Epithelial cell of proximal tubule (primary cell): ENCODE measurements at places on chromosomes 3 and 15. TPM values are rescaled to one million over a fixed set of nuclear protein-coding genes. Genes with fewer than 3 reads are reported as not detected.
A peak's percentile ranks its signal among the peaks of the same experiment; 100 is the strongest.

- DNase-seq = no peak
Observed at GRCh38 chr15:65211482-65211982, 259 bp upstream of the CILP start.

GRCh38 chr3:188712248-188712924, 459.4 kb upstream of the TPRG1 start:
- DNase-seq = no peak

DNA sequence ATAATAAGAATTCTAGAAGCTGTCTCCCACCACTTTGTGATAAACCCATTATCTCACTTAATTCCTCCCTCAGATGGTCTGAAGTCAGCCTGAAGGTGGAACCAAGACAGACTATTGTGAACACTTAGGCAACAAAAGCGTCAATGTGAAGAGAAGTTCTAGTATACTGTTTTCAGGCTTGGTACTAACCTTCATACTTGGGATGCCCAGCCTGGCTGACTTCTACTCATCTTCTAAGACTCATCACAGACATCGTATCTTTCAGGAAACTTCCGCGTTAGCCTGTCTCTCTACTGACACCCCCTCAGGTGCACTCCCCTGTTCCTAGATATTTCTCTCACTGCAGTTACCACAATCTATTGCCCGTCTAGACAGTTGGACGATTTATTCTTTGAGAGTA, 201.2 kb downstream of the SATB1 start:
- DNase-seq = no peak

DNA sequence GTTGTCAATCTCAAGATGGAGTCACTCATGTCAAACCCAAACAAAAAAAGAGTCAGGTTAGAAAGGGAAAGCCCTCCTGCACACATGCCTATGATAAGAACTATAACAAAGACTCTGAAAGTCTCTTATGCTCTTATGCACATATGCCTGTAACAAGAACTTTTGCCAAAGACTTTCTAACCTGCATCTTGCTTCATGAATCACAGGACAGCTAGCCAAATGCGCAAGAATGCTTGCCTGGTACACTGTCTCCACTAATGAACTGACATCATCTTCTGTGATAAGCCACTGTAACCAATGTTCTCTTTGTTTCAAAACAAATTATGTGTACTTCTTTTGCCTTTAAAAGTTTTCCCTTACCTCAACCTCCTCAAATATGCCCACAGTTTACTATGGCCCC, 18.2 kb upstream of the EHHADH start:
- no peak for DNase-seq

DNA sequence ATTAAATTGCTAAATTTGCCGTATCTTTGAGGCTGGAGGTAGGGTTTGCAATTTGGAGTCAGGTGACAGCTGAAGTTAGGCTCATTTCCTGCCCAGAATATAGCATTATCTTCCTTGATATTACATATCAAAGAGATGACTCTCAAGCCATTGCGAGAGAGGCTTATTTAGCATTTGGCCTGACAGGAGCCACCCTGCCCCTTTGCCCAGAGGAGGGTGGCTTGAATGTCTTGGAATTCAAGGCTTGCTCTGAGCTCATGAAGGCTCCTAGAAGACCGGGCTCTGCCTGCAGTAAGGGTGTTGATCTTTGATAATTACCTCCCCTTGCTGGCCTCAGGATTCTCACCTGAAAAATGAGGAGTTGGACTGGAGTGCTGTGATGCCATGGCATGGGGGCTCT, 251.4 kb upstream of the C2CD4B start:
- DNase-seq = no peak

DNA sequence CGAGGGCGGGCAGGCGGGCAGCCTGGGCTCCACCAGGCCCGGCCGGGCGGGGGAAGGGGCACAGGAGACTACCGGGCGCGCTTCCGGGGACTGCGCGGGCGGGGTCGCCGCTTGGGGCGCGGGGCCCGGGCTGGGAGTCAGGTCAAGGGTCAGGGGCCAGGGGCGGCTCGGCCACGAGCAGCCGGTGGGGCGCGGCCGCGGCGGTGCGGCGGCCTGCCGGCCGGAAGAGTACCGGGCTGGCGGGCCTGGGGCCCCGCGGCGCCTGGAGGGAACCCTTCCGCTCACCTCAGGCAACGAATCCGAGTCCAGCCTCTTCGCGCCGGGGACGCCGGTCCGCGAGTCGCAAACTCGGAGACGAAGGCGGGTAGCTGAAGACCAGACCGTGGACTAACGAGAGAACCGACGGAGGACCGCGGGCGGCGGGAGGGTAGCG, 225 bp downstream of the RHOA start:
- DNase-seq = no peak

DNA sequence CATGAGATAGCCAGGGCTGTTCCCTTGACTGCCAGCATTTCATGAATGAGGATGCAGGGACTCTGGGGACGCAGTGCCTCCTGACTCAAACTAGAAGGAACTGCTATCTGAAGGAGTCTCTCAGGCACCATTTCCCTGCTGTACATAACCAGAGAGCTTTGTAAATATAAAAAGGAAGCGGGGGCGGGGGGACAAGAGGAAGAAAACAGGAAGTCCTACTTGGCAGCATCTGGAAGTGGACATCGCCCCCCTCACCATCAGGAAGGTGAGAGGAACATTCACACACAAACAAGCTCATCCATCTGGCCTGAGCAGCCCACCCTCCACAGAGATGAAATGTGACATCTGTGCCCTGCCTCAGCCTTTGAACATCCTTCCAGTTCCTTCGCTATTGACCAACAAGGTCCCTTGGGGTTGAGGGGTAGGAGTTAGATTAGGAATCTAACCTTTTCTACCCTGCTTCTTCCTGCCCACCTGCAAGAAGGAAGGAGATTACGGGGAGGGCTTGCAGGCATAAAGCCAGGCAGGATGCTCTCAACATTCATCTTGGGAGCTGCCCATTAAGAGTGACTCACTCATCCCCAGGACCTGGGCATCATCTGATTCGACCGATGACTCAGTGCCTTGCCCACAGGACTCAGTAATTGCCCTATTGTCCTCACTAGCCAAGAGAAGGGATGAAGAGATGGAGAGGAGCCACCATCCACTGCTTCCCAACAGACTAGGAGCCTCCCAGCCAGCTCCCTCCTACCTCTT, 31.9 kb downstream of the SH3BP5 start:
- DNase-seq = peak; percentile 67

- DNase-seq = no peak
Observed at GRCh38 chr15:48644827-48645557, 517 bp downstream of the FBN1 start.

Gene GOLGA6D
- total RNA-seq = not detected in 2 replicates

Gene MEGF11
- 0.65 and 3.7 TPM in 2 replicates for total RNA-seq

Gene CBLB
- 5.9 TPM in 2 replicates for total RNA-seq

Gene TEX9
- total RNA-seq = 3.3 and 4.7 TPM in 2 replicates

Gene C3orf20
- total RNA-seq = not detected in 2 replicates
